ENCODE measurements at places on chromosomes 1 and 21. TPM values are rescaled to one million over a fixed set of nuclear protein-coding genes. Genes with fewer than 3 reads are reported as not detected.

- no peak for DNase-seq
Observed at GRCh38 chr1:52680353-52680752, 17.8 kb downstream of the COA7 start.

- DNase-seq = no peak
Observed at GRCh38 chr1:45608175-45609156, 15.4 kb downstream of the CCDC17 start.

- DNase-seq = no peak
Observed at GRCh38 chr1:226980565-226981385, 40.7 kb downstream of the COQ8A start.

DNA sequence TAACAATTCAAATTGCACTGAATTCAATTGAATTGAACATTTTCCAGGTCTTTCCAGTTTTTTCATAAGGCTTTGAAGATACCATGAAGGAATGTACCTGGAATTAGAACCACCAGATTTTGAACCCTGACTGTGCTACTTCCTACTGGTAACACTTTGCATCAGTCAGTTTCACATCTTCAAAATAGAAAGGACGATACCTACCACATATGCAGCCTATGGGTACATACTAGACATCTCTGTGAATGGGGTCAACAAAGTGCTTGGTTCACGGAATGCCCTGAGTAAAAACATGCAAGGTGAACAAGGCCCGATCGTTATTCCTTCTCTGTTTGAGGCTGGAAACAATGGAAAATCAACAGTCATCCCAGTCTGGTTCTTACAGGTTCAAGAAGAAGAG, 41.2 kb upstream of the WLS start:
- no peak for DNase-seq

DNA sequence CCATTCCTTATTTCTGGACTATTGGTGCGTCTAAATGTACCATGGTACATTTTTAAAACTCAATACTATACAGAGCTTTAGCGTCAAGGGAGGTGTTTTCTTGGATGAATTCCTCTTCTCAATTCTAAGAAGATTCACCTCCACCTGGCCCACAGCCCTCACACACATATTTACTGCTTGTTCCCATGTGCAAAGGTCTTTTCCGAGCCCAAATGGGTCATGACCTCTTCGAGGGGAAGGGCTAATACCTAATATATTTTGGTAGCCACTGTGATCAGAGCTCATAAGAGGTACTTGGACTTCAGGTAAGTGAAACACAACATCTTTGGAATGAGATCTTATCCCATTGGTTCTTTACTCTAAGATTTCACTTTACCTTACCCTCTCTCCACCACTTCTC, 205.9 kb downstream of the SDCCAG8 start:
- DNase-seq = no peak

DNA sequence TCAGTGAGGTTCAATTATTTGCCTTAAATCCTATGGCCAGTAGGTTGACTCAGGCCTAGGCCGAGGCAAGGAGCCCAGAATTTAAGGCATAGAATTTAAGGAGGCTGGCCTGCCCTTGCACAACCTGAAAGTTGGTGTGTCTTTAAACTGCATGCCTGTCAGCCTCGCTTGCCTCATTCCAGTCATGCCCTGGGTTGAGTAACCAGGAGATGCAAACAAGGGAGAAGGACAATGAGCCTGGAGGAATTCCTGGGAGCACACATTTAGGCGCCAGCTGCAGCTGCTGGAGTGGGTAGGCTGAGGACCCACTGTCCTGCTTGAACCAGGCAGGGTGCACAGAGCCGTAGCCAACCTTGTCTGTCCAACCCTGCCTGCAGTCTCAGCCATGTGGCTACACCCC, 11.7 kb downstream of the CD2 start:
- no peak for DNase-seq

DNA sequence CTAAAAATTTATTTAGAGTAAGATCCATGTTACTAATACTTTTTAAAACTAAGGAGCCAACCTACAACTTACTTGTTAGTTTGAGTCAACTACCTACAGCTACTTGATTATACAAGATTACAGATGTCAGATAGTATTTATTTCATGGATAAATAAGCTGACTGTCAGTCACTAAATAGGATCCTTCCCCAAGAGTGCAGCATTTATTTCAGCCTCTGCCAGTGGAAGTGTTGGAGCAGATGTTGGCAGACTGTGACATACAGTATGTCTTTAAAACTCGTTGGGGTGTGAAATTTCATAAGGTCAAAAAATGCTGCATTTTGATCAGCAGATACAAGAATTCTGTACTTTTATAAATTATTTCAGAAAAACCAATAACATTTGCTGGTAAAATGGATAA, 156.2 kb downstream of the AKT3 start:
- DNase-seq = no peak

GRCh38 chr1:110118636-110119396, 6.6 kb downstream of the UBL4B start:
- DNase-seq = no peak

DNA sequence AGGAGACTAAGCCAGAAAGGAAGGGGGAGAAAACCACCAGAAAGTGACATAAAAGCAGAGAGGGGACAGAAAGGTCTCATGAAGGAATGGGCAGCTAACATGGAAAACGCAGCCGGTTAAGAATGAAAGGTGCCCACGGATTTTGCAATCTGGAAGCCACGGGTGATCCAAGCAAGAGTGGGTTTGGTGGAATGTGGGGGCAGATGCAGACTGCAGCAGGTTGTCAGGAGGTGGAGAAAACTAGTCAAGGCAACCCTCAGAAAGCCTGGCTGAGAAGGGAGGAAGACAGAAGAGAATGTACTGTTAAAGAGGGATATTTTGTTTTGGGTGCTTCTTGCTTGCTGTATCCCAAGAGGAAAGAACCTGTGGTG, 12.6 kb upstream of the SMIM12 start:
- DNase-seq = no peak

DNA sequence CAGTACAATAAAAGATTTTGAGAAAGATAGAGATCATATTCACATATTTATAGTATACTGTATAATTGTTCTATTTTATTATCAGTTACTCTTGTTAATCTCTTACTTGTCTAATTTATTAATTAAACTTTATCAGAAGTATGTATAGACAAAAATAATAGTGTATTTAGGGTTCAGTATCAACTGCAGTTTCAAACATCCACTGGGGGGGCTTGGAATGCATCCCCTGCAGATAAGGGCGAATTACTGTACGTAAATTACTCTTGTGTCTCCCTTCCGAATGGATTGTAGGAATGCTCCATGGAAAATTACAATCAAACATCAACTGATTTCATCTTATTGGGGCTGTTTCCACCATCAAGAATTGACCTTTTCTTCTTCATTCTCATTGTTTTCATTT, at the start of gene OR2L8:
Gene OR2L8, plus strand, starts transcription at position 301 of the 400 bp plus-strand sequence. Its CDS starts 0 bp downstream, at position 301.
- DNase-seq = no peak

- peak; percentile 62 for DNase-seq
Observed at GRCh38 chr1:6587261-6588005, 7.6 kb downstream of the ZBTB48 start.

GRCh38 chr21:14405962-14406361, 23.0 kb upstream of the HSPA13 start:
- no peak for DNase-seq

GRCh38 chr21:15966231-15966630, 236.4 kb downstream of the USP25 start:
- no peak for DNase-seq

MACO1 gene
- total RNA-seq = 36.7 TPM

SDHB gene
- total RNA-seq = 57.2 TPM

OR2T29 gene
- total RNA-seq = not detected

Measured in cerebellum (tissue), 4 donors.